ENCODE measurements at places on chromosomes 7 and 10. TPM values are rescaled to one million over a fixed set of nuclear protein-coding genes. Genes with fewer than 3 reads are reported as not detected.

The CALCR gene
- total RNA-seq = not detected

DNA sequence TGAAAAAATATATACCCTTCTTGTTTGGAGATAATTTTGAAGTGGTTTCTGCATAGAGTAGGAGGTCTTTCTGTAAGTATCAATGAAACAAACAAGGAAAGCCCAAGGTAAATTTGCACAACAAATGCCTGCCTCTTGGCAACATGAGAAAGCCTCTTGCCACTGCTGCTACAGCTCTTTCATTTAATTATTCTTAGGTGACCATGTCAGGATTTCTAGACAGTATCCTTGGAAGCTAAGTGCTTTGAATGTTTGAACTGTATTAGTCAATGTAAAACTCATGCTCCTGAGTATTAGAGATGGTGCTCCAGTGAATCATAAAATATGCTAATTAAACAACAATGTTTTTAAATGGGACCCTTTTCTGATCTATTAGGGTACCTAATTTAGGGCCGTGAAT, 81.2 kb upstream of the ITGB1 start:
- no peak for DNase-seq

DNA sequence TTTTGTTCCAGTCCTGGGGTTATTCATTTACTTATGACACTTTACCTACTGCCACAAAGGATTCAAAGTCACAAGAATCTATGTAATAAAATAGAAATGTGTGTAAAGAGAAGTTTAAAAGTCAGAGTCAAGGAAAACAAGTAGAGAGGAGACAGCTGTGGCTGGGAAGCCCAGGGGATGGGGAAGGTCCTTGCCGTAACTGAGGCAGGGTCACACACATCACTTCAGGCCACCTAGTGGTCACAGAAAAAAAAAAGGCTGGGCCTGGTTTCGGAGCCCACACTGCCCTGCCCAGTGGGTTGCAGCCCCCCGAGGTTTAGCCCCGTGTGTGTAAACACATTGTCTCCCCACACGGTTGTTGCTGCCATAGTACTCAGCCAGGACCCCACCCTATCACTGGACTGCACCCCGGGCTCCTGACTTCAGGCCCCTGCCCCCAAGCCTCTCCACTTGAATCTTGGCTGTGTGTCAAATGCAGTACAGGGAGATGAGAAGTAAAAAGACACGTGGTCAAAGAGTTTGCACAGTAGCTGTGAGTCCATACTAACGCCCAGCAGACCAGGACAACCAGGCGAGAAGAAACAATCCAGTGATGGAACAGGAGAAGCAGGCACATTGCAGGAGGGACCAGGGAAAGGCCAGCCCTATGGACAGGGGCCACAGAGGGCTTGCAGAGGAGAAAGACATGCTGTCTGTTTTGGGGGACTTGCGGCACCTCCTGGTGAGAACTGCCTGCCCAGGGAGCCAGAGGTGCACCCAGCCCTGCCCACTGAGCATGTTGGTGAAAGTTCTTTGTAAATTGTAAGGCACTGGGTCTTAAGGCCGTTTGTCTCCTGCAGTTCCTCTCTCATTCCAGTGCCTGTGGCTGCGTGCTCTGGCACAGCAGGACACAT, 91.4 kb upstream of the MACROH2A2 start:
- no peak for DNase-seq

The SPDYE8 gene
- not detected for total RNA-seq

DNA sequence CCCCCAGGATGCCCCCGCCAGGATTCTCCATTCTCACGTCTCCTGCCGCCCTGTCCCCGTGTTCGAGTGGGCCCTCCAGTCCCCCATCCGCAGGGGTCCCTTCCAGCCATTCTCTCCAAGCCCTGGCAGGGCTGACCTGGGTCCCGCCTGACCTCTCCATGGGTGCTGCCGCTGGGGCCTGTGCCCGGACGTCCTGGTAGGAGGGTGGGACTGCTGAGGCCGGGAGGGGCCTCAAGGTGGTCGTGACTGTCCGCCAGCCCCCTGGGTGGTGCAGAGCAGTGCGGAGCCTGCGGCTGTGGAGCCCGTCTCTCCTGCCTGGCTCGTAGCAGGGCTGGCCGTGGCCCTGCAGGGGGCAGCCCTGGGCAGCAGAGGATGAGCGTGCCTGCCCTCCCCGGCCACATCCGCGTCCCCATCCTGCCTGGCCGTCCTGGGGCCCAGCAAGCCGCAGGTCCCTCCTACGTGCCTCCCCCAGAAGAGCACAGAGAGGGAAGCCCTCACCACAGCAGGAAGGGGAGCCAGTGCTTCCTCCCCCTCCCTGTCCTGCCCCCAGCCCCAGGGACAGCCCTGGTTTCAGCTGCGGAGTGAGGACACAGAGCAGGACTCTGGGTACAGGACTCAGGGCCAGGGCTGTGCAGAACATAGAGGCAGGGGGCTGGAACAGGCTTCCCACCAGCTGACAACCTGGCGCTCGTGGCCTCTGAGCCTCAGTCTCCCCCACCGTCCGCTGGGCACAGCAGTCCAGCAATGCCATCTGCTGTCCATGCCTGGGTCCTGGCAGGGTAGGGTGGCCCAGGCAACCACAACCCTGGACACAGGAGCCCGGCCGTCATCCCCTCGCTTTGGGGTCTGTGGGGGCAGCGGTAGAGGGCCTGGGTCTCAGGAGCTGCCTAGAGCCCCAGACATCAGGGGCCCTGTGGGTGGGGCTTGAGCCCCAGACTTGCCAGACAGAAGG, 1.5 kb upstream of the GRIFIN start:
- DNase-seq = peak; percentile 74

The SYT15B gene
- total RNA-seq = 0.80 TPM

- no peak for DNase-seq
These were observed 2.8 kb upstream of the ELN start for GRCh38 chr7:74025146-74025545.

The RNF32 gene
- total RNA-seq = 3.0 TPM
